ENCODE measurements at places on chromosomes 1 and 21.

- DNase-seq: no peak
Observed at GRCh38 chr1:173253046-173253445, 45.9 kb upstream of the TNFSF4 start.

GRCh38 chr1:42035205-42035829 lies 116.6 kb upstream of the HIVEP3 start:
- DNase-seq: peak; percentile 52

DNA sequence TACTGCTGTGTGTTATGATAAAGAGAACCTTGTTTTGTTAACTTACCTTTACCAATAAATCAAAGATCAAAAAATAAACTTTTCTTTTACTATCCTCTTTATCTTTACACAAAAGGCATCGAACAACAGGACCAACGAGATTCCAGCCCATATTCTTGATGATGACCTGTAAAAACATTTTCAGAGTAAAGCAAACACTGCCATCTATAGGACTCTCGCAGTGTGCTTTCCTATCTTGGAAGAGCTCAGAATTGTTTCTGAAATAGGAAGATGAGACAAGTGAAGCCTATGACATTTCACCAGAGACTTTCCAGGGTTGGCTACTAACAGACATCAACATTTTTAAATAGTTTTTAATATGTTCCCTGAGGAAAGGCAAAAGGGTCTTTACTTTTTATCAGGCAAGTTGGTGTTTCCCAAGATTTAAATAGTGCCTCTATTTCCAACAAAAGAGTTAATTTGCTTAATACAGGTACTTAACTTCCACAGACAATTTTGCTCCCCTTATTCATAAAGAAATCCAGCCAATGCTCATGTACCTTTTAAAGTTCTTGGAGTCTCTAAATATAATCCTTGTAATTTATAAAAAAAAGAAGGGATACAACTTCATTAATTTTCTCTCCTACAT lies 7.3 kb downstream of the GLMN start:
- DNase-seq: no peak

DNA sequence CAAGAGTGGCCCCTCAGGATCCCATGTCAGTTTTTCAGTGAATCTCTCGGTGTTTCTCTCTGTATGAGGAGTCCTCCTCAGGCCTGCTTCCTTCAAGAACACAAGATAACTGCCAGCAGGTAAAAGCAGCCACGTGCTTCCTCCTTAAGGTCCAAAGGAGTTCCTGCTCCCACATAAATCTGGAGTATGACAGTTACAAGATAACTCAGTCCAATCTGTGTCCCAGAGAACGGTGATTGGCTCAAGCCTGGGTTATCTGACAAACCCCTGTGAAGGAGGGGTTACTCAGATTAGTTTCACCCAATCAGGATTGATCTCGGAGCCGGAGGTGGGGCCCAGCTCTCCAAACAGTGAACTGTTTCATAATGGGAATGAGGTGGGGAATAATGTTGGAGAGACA lies 5.8 kb upstream of the ANKRD13C start:
- DNase-seq: peak; percentile 20

DNA sequence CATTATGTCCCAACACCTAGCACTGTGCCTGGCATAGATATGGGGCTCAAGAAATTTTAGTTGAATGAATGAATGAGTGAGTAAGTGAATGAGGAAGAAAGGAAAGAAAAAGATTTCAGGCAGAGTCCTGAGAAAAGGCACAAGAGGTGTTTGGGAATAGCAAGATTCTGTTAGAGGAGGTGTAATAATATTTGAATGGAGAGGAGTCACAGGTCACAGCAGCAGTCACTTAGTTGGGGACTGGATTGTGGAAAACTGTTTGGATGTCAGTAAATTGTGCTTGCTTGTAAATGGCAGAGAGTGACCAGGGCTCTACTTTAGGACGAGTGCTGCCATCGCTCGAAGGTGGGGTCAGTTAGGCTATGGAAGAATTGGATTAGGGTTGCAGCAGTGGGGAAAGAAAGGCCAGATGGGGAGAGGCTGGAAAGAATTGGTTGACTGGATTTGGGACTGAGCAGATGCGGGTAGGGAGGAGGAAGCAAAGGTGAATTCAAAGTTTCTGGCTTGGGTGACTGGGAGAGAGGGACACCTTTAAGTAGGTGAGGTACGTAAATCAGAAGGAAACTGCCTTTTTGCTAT lies 9.3 kb downstream of the CDC14A start:
- DNase-seq: no peak

GRCh38 chr1:170231662-170232061 lies 85.9 kb downstream of the NTMT2 start:
- DNase-seq: no peak

- no peak for DNase-seq
Observed at GRCh38 chr1:178418284-178418955, 78.3 kb downstream of the CLEC20A start.

DNA sequence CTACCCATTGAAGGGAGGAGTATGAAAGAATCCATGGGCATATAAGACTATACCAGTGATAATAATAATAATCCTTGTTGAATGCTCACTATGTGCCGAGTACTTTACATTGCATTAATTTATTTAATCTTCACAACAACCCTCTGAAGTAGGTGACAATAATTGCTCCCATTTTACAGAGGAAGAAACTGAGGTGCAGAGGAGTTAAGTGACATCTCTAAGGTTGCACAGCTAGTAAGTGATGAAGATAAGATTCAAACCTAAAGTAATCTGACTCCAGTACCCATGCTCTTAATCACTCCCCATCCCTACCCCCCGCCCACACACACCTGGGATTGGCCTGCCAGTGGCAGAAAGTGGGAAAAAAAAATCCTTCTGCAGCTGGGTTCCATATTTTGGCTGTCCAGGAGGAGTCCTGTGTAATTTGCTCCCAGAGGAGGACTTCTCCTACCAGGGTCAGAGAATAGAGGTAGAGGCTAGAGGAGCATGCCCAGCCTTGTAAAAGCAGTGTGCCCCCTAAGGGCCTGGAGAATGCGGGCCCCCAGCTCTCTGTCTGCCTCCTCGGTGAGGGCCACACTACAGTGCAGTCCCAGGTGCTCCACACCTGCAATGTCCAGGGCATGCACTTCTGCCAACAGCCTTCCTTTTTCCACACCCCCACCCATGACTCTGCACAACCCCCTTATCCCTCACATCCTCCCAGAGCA lies 57.8 kb downstream of the TMEM53 start:
- no peak for DNase-seq

DNA sequence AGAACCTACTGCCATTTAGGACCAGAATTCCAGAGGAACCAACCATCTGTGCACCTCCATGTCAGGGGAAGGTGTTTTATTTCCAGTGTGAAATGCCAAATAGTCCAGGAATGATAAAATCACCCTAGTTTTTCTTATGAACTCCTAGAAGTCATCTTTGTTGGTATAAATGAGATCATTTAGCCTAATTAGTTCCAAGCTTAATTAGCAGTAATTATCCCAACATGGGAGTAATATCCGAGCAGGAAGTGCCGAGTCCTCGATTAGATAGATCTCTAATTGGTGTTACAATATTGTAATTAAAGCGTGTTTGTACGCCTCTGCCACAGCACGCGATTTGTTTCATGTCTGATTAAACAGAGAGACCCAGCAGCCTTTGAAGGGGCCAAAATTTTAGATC lies 33.1 kb downstream of the BCL9 start:
- DNase-seq: no peak

- DNase-seq: no peak
Observed at GRCh38 chr1:115115521-115116161, 26.3 kb upstream of the TSPAN2 start.

GRCh38 chr21:40985370-40985769 lies 138.4 kb upstream of the DSCAM start:
- no peak for DNase-seq

- DNase-seq: no peak
Observed at GRCh38 chr1:173424143-173424542, 53.0 kb upstream of the PRDX6 start.

DNA sequence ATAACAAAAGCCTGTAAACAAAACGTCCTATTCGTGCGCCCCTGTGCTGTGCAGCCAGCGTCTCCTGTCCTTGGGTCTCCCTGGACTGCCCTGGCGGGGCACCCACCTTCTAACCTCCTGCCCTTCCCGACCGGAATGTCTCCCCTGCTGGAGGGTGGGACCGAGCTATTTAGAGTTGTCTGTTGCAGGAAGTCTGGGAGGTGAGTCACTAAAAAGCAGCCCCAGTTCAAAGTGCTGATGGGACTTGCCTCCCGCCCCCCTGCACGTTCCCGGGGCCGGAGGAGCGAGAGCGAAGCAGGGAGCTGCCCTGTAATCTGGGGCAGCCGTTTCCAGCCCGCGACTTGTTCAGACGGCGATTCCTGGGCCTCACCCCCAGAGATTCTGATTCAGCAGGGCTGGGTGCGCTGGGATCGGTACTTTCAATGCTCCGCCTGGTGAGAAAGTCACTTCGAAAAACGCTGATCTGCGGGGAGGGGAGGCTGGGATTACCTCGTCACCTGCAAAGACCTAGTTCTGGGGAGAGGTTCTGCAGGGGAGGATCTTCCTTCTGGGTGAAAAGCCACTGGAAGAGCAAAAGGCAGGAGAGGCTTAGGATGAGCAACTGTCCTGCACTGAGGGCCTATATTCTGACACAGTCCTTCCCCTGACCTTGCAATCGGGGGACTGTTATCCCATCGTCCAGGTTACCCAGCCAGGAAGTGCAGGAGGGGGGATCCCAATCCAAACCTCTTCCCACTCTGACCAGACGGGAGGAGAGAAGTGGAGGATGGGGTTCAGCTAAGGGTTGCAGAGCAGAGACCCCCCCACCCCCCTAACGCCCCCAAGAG lies 1.2 kb upstream of the DHRS3 start:
- no peak for DNase-seq

DNA sequence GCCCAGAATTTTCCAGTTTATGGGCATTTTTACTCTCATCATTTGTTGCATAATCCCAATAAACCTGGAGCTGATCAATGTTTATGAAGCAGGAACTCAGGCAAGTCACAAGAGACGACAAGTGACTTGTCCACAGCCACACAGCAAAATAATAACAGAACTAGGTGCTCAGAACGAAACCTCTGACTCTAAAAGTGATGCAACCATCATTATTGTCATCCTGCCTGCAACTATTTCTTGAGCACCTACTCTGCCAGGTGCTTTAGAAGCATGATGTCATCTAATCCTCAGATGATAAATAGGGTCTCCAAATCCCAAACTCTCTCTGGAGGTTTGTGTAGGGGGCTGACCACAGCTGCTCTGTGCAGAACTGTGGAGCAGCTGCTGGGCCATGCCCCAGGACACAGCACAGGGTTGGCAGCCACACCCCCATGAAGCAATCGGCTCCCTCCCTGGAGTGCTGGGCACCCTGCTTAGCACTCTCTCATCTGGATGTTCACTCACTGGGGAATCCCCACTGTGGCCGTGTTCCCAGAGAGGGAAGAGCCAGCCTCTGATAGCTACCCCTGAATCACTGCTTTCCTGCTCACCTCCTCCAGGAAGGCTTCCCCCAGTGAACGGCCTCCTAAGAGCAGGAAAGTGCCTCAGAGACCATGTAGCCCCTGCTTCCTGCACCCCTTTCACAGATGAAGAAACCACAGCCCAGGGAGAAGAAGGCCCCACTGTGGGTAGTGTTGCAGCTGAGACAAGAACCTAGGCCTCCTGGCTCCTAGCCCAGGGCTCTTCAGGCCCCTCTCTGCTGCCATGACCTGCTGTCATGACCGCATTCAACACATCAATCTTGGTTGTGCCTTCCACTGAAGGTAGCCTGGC lies 2.1 kb downstream of the TTC22 start:
- no peak for DNase-seq

DNA sequence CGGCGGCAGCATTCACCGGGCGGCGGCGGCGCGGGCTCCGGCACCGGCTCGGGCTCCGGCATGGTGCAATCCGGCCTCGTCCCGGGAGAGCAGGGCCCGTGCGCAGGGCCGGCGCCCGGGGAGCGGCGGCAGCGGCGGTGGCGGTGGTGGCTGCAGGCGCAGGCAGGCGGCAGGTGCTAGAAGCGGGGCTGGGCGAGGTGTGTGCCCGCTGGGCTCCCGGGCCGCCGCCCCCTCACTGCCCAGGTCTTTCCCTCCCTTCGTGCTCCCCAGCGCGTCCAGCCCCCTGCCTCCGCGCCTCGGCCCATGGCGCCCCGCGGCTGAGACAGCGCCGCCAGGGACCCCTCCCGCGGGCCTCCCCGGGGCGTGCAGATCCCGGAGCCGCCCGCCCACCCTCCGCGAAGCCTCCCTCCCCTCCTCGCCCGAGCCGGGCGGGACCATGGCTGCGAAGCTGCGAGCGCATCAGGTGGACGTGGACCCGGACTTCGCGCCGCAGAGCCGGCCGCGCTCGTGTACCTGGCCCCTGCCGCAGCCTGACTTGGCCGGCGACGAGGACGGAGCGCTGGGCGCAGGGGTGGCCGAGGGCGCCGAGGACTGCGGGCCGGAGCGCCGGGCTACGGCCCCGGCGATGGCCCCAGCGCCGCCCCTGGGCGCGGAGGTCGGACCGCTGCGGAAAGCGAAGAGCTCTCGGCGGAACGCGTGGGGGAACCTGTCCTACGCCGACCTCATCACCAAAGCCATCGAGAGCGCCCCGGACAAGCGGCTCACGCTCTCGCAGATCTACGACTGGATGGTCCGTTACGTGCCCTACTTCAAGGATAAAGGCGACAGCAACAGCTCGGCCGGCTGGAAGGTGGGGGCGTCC lies 492 bp downstream of the FOXO6 start:
- DNase-seq: no peak

DNA sequence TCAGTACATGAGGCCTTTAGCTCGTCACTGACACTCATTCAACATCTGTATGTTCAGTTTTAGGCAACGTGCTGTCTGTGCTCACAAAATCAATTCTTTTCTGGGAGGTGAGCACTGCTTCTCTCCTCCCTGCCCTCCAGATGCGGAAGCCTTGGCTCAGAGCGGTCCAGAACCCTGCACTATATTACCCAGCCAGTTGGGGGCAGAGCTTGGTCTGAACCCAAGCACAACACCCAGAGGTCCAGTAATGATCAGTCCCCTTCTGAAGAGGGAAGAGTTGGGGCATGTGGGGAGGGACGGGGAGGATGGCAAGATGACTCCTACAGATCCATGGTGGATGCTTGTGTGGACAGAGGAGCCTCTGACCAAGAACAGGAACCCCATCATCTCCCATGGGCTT lies 5.6 kb upstream of the DSCAM start:
- no peak for DNase-seq

- DNase-seq: no peak
Observed at GRCh38 chr1:171622152-171622462, at the start of gene MYOCOS. Gene MYOCOS, plus strand, starts transcription at chr1:171622243. Its CDS starts 1,641 bp downstream, at chr1:171623884.

- DNase-seq: no peak
Observed at GRCh38 chr21:41719691-41720090, 47.2 kb downstream of the RIPK4 start.

GRCh38 chr1:78607334-78607927 lies 12.8 kb upstream of the IFI44L start:
- no peak for DNase-seq

GRCh38 chr1:25784575-25785051 lies 15.4 kb upstream of the SELENON start:
- DNase-seq: no peak

- no peak for DNase-seq
Observed at GRCh38 chr1:111956155-111956771, 33.2 kb downstream of the KCND3 start.

GRCh38 chr1:221279146-221279545 lies 399.9 kb downstream of the HLX start:
- DNase-seq: no peak

DNA sequence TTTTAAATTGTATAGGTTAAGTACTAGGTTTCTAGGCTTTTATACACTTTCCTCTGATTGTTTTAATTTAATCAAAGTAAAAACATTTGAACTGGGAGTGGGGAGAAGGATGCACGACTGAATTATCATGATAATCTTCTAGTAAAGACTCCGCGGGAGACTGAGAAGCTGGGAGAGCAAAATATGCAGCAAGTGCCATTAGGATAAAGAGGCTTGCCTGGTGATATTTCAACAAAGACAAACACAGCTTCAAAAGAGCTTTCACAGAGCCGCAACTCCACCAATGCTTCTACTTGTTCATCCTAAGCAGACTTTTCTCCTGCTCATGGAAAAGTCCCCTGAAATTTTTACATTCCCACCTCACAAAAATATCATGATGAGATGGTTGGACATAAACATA lies 239.0 kb upstream of the PTBP2 start:
- no peak for DNase-seq
